ENCODE measurements at places on chromosomes 7 and 10.

DNA sequence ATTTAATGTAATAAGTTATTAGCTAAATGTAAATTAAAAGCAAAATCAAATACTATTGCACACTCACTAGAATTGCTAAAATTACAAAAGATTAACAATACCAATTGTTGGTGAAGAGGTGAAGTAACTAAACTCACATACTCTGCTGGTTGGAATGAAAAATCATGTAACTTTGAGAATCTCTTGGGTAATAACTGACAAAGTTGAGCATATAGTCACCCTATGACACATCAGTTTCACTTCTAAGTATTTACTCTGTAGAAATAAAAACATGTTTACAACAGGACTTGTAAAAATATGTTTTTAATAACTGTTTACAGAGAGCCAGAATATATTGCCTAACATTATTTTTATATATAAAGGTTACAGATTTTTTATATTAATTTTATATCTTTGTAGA is 33.6 kb downstream of the CNTNAP2 start:
- DNase-seq = no peak

DNA sequence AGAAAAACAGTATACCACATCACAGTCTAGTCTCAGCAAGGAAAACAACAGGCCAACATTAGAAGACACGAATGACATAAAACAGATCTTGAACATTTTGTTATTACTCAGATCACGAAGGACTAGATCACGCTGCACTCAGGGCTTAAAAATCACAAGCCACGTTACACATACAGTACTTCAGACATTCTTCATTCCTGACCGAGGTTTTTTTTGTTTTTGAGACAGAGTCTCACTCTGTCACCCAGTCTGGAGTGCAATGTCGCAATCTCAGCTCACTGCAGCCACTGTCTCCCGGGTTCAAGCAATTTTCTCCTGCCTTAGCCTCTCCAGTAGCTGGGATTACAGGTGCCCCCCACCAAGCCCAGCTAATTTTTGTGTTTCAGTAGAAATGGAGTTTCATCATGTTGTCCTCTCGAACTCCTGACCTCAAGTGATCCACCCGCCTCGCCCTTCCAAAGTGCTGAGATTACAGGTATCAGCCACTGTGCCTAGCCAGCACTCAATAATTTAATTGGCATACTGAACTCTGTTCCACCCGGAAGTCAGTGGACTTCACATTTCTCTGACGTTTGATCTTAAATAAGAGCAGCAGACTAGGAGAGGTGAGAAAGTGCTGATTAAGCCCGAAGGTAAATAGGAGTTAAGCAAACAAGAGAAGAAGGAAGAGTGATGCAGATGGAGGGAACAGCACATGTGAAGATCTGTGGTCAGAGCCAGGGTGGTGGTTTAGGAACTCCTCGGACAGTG is 3.5 kb downstream of the AIMP2 start:
- no peak for DNase-seq

GRCh38 chr7:151402029-151402835 is 7.6 kb downstream of the WDR86 start:
- no peak for DNase-seq

DNA sequence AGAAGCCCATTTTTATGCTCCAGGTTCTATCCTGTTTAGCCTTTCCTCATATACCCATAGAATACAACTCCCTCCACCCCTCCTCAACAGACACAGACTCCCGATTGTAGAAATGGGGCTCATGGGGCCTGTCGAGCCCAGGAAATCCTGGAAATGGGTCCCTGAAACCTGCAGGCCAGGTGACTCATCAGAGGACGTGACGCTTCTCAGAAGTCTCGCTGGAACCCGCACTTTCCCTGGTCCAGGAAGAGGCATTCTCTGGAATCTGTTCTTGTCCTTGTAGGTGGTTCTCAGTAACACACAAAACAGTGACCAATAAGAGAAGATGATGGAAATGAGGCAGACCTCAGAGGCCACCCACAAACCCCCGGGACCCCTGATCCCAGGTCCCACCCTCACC is 244.8 kb upstream of the PPP2R2D start:
- no peak for DNase-seq

- DNase-seq = no peak
These were observed 428.4 kb upstream of the KLF6 start for GRCh38 chr10:4213441-4213840.

- DNase-seq = no peak
These were observed 1.6 kb downstream of the CYP2W1 start for GRCh38 chr7:984361-985126.

- no peak for DNase-seq
These were observed 57.7 kb downstream of the NXPH1 start for GRCh38 chr7:8491106-8491505.

GRCh38 chr7:99729486-99730237 is 5.3 kb downstream of the CYP3A7 start:
- no peak for DNase-seq

DNA sequence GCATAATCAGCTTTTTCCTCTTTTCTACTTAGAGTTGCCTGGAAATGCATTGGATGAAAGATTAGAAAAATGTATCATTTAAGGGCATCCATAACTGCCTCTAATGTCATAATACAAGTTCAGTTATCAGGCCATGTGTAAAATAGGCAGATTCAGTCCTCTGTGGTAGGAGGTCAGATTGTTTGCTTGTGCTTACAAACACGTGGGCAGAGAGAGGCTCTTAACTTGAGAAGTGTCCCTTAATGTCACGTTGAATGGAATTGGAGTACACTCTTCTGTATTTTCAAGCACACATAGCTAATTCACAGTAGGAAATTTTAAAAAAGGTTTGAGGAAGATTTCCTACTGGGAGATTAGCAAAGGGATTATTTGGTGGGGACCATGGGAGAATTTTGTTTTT is 359.8 kb upstream of the MTPN start:
- DNase-seq = no peak

DNA sequence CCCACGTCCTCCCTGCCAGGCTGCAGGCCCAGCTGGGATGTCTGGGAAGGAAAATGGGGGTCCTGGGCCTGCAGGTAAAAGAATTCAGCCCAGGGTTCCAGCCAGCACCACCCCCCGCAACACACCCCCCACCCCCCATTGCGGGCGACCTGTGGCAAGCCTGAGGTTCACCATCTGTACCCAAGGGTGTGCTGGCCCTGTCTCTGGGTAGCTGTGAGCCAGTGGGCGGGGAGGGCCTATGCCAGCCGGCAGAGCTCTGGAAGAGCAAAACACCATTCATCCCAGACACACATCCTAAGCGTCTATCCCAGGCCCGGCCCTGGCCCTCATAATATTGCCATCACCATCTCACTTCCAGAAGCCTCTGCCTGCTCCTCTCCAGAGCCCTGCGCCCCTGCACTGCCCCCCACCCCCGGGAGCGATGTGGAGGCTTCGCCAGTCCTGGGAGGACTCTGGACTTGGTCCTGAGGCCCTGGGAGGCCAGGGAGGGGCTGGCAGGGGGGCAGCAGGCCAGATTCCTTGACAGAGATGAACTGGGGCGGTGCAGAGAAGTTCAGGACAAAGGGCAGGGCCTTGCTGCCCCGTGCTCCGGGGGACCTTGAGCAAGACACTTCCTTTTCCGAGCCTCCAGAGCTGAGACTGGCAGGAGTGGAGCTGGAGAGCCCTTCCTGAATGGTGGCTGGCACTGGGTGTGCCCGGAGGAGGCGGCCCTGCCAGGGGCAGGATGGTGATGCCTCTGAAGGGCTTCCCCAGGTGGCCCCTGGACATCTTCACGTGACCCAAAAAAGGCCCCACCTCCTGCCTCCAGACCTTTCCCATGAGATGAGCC is 8.7 kb upstream of the TTYH3 start:
- DNase-seq = no peak

DNA sequence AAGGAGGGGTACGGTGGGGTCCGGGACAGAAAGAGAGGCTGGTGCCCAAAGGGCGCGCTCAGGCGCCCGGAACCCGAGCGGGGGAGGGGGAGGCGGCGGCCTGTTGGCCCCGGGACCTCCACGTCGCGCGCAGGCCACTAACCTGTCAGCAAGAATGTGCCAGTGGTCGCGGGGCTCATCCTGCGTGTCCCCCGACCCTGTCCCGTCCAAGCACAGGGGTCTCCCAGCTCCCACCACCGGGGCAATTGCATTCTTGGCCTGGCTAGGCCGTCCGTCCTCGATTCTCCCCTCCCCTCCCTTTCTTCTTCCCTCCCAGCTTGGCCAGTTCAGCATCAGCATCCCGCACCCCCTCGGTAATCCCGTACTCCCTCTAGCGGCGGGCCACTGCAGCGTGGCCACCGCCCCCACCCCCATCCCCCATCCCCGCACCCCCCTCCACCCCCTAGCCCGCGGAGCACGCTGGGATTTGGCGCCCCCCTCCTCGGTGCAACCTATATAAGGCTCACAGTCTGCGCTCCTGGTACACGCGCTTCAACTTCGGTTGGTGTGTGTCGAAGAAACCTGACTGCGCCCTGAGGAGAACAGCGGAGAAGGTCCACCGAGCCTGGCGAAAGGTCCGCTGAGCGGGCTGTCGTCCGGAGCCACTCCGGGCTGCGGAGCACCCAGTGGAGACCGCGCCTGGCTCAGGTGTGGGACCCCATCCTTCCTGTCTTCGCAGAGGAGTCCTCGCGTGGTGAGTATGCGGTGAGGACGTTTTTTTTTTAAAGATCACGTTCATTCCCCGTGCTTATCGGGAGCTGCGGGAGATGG is at the start of gene SGCE:
Gene SGCE (minus strand): TSS at position 286 of the 810 bp plus-strand sequence. CDS start 35 bp downstream, at position 251.
- DNase-seq = no peak

- no peak for DNase-seq
These were observed 27.6 kb downstream of the SDHAF3 start for GRCh38 chr7:97145068-97145467.

DNA sequence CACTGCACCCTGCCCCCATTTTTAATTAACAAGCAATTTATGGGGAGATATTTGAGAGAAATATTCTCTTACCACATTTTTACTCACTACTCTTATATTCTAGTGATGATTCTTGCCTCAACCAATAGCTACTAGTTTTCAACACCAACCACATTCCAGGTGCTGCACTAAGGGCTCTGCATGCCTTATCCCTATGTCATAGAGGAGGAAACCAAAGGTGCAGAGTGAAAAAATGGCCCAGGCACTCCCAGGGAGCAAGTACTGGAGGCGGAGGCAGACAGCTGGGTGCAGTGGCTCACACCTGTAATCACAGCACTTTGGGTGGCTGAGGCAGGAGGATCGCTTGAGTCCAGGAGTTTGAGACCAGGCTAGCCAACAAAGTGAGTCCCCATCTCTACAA is 35.5 kb upstream of the TPST1 start:
- DNase-seq = no peak

- DNase-seq = no peak
These were observed 356.1 kb downstream of the ELMO1 start for GRCh38 chr7:37092548-37092947.

DNA sequence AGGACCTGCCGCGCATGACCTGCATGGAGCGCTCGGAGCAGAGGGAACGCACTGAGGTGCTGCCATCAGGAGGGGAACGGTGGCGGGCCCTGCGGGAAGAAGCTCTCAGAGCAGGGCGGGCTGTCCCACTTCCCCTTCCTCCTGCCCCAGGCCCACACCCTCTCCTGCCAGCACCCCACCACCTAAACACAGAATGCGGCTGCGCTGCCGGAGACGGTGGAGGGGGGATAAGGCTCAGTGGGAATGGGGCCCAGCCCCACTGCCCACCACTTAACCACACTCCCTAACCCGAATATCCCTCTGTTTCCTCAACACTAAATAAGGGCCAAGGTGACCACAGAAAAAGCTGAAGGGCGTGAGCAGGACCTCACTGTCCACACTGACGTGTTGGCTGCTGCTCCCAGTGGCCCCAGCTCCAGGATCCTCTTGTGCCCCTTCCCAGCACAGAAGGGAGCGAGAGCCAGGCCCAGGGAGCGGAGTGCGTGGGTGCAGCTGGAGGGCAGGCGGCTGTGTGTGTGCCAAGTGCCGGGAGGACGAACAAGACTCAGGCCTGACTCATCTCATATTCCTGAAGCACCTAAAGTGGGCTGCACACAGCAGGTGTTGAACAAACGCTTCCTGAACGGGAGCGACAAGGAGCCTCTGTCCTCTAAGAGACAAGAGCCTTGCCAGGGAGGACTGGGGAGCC is 116.8 kb downstream of the MAD1L1 start:
- DNase-seq = no peak

- no peak for DNase-seq
These were observed 491.0 kb downstream of the PTPRN2 start for GRCh38 chr7:158096582-158096981.

GRCh38 chr10:5681930-5682329 is 2.7 kb upstream of the TASOR2 start:
- DNase-seq = no peak

GRCh38 chr10:119024882-119025281 is 4.6 kb upstream of the NANOS1 start:
- no peak for DNase-seq

GRCh38 chr10:58608351-58608750 is 95.7 kb downstream of the BICC1 start:
- no peak for DNase-seq

- no peak for DNase-seq
These were observed 18.9 kb upstream of the GPR22 start for GRCh38 chr7:107450970-107451369.

DNA sequence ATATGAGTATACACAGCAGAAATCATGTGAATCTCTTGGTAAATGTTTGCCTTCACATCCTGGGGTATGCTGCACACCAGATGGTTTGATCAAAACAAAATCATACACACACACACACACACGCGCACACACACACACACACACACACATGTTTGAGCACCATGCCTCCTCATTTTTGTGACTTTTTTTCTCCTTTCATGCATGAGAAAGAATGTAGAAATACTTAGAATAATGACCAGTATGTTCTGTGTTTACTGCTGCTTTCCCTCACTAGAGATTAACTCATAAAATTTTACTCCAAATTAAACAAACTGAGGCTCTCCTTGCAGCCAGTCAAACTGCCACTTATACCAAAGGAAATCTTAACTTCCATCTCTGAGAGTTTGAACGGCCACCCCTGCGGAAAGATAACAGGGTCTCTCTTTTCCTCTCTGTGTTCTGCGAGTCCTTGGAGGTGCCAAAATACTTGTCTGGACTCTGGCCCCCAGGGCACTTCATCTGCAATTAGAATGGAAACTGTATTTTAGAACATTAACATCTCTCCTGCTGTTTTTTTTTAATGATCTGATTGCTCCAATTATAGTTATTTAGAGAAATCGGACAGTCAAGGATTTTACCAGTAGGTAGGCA is 320.8 kb upstream of the NFE2L3 start:
- DNase-seq = no peak

DNA sequence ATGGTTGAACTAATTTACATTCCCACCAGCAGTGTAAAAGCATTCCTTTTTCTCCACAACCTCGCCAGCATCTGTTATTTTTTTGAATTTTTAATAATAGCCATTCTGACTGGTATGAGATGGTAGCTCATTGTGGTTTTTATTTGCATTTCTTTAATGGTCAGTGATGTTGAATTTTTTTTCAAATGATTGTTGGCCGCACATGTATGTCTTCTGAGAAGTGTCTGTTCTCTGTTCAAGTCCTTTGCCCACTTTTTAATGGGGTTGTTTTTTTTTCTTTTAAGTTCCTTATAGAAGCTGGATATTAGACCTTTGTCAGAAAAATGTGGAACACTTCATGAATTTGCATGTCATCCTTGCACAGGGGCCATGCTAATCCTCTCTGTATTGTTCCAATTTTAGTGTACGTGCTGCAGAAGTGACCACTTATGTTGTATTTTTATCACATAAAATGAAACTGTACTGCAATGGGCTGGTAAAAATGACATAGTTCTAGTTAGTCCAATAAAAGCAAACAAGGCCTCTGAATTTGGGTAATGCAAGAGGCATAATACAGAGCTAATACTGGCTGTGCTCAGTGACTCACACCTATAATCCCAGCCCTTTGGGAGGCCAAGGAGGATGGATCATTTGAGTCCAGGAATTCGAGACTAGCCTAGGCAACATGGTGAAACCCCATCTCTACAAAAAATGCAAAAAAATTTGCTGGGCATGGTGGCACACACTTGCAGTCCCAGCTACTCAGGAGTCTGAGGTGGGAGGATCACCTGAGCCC is 70.3 kb downstream of the ABI1 start:
- DNase-seq = no peak

- DNase-seq = no peak
These were observed 452.8 kb downstream of the SDK1 start for GRCh38 chr7:3753868-3754267.
